ENCODE measurements at places on chromosomes 1 and 21. TPM values are rescaled to one million over a fixed set of nuclear protein-coding genes. Genes with fewer than 3 reads are reported as not detected.
A peak's percentile ranks its signal among the peaks of the same experiment; 100 is the strongest.

The SLC19A1 gene
- polyA plus RNA-seq: 7.1 TPM

The SPRR3 gene
- not detected for polyA plus RNA-seq

The FCRL5 gene
- polyA plus RNA-seq: not detected

The SLAMF8 gene
- polyA plus RNA-seq: 17.1 TPM

The ZBTB8B gene
- polyA plus RNA-seq: not detected

The INKA2 gene
- not detected for polyA plus RNA-seq

The TRIM67 gene
- polyA plus RNA-seq: not detected

The TMEM81 gene
- 0.24 TPM for polyA plus RNA-seq

The CLEC20A gene
- 0.27 TPM for polyA plus RNA-seq

DNA sequence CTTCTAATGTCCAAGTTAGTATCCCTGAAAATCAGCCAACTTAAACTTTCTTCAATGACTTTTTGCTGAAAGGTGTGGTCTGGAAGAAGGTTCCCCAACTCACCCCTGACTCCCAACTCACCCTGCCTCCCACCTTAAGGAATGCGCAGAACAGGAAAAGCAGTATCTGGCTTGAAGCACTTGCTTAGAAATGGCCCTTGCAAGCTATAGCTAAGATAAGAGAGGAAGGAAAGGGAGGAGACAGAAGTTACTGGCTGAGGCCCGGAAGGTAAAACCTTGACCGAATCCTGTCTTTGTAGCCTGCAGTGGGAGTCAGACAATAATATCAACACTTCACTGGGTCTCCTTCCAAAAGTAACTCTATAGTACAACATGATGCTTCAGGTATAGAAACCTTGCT lies 2.9 kb downstream of the CYYR1 start:
- DNase-seq: no peak

DNA sequence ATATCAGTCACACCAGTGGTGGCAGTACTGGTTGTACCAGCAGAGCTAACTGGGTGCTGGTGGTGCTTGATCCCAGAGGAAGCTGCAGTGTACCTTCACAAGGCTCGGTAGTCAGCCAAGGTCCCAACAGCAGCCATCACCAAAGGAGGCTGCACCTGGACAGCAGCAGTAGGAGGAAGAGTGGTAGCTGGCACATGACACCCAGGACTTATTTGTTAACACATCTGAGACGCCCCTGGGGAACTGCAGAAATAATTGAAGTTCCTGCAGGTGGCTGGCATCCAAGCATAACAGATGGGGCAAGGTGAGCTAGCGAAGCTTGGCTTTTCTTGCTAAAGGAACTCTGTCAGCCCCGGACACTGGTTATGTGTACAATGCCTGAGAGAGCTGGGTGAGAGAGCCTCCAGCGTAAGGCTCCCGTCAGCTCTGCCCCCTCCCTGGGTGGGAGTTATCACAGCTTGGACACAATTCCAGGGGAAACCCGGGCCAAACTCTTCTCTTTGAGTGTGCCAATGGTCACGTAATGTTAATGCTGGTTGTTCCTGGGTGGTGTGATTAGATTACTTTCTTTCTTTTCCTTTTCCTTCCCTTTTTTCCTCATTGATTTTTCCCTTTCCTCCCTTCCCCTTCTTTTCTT lies 29.1 kb upstream of the PARP1 start:
- DNase-seq: no peak

DNA sequence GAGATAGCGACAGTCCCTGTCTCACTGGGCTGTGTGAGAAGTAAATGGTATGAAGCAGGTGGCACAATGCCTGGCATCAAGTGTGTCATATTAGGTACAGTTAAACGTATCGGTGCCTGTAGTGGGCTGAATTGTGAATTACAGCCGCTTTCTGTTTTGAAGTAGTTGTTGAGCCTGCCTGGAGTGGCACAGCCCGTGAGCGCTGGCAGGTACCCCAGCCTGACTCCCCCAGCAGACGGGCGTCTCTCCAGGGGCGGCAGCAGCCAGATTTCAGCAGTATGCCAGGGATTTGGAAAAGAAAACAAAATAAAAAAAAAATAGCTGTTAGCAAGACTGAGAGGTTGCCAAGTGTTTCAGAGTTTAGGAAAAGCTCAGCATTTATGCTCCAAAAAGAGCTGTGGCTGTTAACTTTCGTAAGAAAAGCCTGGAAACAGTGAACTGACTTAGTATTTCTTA lies 26.6 kb upstream of the GPR153 start:
- no peak for DNase-seq

GRCh38 chr1:155504207-155504606 lies 58.4 kb downstream of the ASH1L start:
- DNase-seq: no peak

DNA sequence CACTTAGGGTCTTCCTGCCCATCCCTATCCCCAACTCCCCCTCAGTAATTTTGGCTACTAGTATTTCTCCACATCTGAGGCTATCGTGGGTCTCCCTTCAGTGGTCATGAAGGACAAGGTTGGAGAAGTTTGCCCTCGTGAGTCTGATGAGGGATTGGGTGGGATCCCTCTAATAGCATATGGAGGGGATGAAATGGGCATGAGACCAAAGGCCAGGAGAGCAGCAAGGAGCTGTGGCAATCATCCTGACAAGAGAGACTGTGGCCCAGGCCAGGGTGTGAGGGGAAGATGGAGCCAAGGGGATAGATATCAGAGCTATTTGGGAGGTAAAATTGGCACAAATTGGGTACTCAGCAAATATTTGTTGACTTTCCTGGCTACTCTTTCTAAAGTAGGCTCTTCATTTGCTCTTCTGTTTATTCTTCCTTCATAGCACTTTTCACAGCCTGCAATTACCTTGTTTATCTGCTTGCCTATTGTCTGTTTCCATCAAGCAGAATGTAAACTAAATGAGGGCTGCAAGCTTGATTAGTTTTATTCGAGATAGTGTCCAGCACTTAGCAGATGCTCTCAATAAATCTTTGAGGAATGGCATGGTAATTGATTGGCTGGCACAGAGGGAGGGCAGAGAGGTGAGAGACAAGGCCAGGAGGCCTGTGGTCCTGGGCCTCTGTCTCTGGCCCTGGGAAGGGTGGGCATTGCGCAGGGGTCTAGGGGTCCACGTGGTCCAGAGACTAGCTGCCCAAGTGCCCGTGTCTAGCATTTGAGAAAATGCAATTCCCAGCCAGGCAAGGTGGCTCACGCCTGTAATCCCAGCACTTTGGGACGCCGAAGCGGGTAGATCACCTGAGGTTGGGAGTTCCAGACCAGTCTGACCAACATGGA lies 1.5 kb upstream of the PLK3 start:
- DNase-seq: no peak

DNA sequence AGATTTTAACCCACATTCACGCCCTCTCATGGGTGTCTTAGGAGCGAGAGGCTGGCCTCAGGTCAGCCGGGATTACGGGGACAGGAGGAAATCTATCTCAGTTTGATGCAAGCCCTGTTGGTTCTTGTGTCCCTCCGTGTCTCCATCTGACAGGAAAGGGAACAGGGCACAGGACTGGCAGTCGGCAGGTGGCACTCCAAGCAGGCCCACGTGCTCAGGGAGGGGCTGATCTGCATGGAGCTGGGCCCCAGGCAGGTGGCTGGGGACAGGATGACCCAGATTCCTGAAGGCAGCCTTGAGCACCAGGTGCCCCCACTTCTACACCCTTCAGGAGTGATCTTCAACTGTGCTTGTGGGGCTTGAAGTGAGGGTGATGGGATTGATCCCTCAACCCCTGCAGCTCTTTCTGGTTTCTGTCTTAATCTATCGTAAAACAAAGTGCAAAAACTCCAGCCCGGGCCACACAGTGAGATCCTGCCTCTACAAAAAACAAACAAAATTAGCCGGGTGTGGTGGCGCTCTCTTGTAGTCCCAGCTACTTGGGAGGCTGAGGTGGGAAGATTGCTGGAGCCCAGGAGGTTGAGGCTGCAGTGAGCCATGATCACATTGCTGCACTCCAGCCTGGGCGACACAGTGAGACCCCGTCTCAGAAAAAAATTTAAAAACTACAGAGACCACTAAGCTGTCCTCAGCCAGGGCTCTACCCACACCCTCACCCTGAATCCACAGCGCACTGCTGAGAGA lies 8.3 kb downstream of the PLEKHG5 start:
- DNase-seq: no peak

- no peak for DNase-seq
These were observed 71.4 kb downstream of the UCK2 start for GRCh38 chr1:165898837-165899236.

DNA sequence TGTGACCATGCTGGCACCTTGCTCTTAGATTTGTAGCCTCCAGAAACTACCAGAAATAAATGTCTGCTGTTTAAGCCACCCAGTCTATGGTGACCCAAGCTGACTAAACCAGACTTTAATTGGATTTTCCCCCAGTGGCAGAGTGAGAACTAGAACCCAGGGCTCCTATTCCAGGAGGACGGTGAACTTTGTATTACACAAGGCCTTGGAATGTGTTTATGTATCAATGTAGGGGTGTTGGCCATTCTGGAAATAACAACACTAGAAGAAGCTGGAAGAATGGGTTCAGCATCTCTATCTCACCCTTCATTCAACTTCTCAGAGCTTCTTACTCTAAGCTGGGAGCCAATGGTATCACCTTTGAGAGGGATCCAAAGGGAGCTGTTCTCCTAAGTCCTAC lies 37.0 kb downstream of the ARHGEF11 start:
- no peak for DNase-seq

- no peak for DNase-seq
These were observed 332.9 kb downstream of the BARHL2 start for GRCh38 chr1:90384193-90384592.

DNA sequence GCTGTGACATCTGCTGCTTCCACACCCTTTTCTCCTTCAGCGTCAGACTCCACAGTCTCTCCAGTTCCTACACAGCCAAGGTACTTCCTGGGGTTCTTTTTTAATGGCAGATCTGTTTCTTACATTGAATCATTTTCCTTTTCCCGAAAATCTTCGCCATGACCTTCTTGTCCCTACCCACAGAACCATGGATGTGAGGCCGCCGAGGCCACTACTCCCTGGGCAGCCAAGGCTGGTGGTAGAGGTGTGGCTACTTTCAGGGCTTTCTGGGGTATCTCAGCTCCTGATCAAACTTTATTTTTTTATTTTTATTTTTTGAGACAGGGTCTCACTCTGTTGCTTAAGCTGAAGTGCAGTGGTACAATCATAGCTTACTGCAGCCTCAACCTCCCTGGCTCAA lies 9.5 kb upstream of the LIN9 start:
- DNase-seq: no peak

DNA sequence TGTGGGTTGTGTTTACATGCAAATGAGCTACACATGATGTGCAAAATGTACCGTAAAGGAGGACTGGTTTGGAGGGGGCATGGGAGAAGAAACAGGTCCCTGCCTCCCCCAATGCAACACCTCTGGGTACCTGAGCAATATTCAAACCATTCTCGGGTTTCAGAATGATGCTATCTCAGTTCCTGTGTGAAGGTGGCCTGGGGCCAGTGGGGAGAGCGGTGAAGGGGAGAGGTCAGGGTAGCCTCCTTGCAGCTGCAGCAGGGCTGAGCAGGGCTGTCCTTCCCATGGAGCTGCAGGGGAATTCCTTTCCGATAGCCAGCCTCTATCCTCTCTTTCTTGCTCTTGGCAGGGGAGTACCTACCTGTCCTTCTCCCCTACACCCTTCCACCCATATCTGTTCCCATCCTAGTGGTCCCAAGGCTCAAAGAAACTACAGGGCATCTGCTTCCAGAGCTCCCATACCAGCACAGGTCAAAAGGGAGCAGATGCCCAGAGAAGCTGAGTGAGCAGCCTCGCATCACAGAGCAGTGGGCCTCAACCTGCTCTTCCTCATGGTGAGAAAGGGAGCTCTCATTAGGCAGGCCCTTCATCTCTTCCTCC lies 11.9 kb downstream of the MEF2D start:
- peak; percentile 63 for DNase-seq

DNA sequence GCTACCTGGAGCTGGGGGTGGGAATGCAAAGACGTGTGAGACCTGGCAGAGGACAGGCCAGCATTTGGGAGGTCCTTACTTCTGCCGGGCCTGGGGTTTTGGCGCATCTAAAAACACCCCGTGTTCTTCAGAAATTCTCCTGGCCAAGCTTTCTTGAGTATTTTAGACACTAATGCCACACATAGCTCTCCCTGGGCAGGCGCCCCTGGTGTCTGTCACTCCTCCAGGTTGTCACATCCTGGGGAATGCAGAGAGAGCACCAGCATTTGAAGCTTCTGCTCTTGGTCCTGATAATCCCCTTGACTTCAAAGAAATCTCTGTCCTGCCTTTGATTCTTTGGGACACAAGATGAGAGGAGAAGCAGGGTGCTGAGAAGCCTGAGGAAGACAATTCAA lies 6.0 kb downstream of the CAPN9 start:
- no peak for DNase-seq

GRCh38 chr1:12618661-12618964 lies 603 bp upstream of the DHRS3 start:
- DNase-seq: peak; percentile 25

DNA sequence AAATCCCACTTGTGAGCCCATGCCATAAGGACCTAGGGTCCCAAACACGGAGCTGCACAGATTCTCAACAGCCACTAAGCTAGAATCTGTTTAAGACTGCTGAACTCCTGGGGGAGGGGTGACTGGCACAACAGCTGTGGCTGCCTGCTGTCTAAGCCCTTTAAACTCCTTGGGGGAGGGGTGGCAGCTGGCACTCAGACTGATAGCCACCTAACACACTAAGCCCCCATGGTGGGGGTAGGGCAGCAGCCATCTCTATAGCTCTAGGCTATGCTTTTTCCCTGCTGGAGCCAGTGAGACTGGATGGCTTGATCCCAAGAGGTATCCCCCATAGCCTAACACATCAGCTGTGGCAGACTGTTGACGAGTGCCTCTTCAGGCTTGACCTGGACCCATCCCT lies 73.3 kb upstream of the FMO3 start:
- DNase-seq: no peak

DNA sequence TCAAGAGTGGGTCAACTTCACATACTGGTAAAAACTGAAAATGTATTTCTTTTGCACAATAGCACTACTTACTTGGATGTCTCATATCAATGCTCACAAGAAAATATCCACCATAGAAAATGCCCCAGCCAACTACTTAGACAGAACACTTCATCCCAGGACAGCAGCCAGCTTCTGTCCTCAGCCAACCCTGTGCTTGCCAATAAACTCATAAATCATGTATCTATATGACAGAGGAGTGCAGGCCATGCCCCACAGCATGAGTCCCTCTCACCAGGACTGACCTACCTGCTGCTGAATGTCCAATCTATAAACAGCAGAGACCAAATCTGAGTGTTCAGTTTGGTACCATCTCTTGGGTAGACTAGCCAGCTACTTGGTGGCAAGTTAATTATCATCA lies 179.3 kb downstream of the OMA1 start:
- no peak for DNase-seq

GRCh38 chr1:24071941-24072340 lies 40.0 kb downstream of the MYOM3 start:
- no peak for DNase-seq

All from immature natural killer cell (primary cell).